ENCODE measurements at places on chromosomes 12 and 14.

GRCh38 chr14:104150136-104151025 lies 12.0 kb downstream of the KIF26A start:
- DNase-seq, result no peak

DNA sequence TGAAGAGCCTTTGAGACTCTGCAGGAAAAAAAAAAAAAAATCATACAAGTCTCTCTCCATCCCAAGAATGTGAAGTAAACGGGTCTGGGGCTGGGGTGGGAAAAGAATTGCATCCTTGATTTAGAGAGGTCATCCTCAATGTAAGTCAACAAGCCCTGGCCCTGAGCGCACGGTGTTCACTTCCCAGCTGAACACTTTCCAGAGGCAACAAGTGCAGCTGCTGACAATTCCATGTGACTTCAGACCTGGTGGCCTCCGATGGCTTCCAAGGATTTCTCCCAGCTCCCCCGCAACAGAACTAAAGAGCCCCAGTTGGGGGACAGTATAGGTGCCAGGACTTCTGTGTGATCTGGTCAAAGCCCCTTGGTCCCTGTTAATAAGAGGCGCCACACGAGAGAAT lies 2.4 kb downstream of the RILPL1 start:
- DNase-seq, result no peak

GRCh38 chr14:99790978-99791376 lies 2.2 kb upstream of the EML1 start:
- DNase-seq, result no peak

- no peak for DNase-seq
These were observed 967.9 kb upstream of the SEL1L start for GRCh38 chr14:82501554-82501953.

All from NK-92 treated with Interleukin-12 subunit alpha and Interleukin-12 subunit beta, amount 100 ng/mL, for 24 hours (cell line).